Occipital lobe (tissue), 3 donors: ENCODE measurements at places on chromosomes 4 and X.
A peak's percentile ranks its signal among the peaks of the same experiment; 100 is the strongest.

GRCh38 chrX:2500091-2500802 is 529 bp downstream of the DHRSX start:
- DNase-seq = no peak

DNA sequence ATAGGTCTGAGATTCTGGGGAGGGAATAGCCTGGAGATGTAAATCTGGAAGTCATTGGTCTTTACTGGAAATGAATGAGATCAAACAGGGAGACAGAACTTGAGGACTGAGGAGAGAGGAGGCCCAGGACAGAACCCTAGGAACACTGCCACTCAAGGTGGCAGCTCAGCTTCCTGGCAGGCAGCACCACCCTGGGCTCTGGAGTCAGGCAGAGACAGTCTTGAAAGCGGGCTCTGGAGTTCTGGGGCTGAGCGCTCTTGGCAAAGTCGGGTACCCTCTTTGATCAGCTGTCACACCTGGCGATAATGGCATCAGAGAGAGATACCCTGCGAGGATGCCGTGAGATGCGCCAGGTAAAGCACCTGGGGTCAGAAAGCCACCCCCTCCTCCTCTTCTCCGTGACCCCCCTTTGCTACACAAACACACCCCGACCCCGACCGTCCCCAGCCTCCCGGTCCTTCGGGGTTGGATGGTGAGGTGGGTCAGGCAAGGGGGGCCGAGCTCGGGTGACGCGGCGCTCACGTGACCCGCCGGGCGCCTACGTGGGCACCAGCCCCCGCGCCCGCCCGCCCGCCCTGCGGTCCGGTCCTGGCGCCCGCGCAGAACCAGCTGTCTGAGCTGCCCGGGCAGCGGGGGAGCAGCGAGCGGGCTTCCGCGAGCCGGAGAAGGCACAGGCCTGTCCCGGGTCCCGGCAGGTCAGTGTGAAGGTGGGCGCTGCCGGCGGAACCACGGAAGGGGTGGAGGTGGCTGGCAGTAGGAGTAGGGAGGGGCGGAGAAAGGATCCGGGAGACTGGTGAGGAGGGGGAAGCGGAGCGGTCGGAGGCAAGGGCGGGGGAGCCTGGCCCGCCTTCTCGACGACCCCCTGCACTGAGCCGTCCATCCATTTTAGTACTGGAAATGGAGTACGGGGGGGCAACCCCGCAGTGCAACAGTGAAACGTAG is at the start of gene TCEAL3:
Gene TCEAL3 (plus strand): TSS at position 600 of the 942 bp plus-strand sequence. CDS start 1,102 bp downstream, outside the sequence.
- DNase-seq = peak; percentile 19

- no peak for DNase-seq
Observed at GRCh38 chr4:120725639-120726580, 196.6 kb downstream of the PRDM5 start.

GRCh38 chrX:112839856-112840255 is 775 bp downstream of the AMOT start:
- no peak for DNase-seq

DNA sequence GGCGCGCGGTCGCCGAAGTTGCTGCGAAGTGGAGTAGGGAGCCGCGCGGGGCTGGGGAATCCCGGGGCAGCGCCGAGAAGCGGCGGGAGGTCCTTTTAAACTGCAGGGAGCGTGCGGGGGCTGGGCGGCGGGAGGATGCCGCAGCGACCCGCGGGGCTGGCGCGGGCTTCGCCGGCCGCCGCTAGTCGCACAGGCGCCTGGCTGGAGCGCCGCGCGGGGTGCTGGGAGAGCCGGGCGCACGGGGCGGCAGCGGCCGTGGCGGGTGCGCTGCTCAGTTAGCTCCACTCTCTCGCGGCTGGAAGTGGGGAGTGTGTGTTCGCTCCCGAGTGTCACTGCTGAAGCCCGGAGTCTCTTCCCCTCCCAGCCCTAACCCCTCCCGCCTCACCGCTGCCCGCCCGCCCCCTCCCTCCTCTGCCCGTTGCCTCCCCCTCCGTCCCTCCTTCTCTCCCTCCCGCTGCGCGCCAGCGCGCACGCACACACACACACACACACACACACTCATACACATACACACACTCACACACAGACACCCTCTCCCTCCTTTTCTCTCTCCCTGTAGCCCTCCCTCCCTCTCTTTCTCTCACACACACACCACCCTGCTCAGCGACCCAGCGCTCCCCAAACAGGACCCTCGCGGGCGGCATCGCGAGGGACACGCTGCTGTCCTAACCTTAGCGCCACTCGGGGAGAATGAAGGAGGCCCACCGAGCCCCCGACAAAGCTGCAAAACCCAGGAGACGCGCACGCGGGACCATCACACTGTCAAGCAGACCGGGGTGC is at the start of gene NDNF:
Gene NDNF (minus strand): TSS at position 312 of the 780 bp plus-strand sequence. CDS start 26,698 bp downstream, outside the sequence.
- no peak for DNase-seq

DNA sequence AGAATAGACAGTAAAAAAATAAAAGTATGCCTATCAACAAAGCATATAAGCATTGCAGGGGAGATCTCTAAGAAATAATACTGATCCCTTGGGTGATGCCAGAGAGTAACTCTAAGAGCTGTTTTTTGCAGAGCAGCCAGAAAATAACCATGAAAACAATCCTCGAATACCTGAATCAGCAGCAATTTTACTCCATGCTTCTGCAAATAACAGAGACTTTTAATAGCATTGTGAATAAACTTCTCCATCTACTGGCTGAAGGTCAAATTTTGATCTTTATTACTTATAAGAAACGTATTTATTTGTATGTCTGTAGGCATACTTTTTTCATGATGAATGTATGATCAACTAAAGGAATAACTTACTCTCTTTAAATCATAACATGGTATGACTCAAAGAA is 334.5 kb downstream of the GALNTL6 start:
- no peak for DNase-seq

DNA sequence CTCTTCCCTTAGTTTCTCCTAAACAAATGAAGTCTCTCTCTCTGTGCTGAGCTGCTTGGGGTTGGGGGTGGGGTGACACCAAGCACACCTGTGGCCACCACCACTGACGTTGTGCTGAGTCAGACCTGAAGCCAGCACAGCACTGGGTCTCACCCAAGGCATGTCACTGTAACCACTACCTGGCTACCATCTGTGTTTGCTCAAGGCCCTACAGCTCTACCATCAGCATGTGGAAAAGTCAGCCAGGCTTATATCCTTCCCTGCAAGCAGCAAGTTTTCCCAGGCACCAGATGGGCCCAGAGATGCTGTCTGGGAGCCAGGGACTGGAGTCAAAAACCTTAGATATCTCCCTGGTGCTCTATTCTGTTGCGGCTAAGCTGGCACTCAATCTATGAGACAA is 6.9 kb downstream of the CXCL10 start:
- DNase-seq = no peak

GRCh38 chrX:51922561-51922960 is 29.1 kb downstream of the MAGED1 start:
- DNase-seq = no peak

DNA sequence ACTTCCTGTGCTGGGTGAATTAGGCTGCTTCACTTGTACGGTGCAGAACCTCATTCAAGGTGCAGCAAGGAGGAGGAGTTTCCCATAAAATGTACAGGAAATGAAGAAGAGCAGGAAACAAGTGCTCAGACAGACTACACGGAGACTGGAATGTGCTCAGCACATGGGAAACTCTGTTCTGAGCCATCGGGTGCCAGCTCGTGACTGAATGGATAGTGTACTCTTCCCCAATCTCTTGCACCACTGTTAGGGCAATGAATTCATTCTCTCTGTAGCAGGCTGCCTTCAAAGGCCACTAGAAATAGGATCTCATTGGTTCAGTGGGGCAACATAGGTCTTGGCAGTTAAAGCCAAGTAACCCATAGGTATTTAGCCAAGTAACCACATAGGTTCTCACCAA is 200.0 kb upstream of the LDB2 start:
- no peak for DNase-seq

GRCh38 chr4:169131556-169132208 is 121.6 kb upstream of the CBR4 start:
- DNase-seq = no peak

DNA sequence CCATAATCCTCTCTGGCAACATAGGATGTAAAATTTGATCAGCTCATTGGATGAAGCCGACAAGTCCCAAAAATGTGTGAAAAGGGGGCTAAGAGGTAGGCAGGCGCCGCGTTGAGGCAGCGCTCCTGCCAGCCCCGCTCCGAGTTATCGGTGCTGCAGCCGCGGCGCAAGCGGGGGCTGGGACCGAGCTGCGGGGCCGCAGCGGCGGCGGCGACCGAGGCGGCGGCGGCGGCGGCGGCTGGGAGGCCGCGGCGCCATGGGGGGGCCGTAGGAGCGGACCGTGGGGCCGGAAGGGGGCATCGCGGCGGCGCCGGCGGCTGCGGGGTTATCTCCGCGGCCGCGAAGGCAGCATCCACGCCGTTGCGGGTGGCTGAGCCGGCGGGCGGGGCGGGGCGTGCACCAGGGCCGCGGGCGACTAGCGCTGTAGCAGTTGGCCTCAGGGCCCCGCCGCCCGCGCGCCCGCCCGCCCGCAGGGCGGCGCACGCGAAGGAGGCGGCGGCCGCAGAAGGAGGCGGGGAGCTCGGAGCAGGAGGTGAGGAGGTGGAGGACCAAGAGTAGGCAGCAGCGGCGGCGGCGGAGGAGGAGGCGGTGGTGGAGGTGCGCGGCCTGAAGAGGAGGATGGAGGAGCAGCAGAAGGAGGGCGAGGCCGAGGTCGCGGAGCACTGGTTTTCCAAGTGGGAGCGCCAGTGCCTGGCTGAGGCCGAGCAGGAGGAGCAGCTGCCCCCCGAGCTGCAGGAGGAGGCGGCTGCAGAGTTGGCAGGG is 126.0 kb upstream of the CXorf66 start:
- peak; percentile 27 for DNase-seq

DNA sequence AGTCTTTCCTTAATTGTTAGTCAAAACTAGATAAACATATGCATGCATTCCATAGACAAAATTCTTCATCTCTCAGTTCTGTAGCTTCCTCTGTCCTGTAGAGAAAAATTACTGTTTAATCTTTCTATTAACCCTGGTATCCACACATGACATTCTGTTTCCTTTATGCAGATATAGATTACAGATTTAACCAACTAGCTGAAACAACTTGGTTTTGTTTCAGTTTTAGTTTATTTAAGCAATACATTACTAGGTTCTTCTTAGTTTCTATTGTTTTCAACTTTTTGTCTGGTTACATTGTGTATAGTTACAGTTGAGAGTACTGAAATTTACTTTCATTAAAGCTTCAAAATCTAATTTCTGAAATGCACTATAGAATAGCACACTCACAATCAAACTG is 933.9 kb upstream of the EPHA5 start:
- no peak for DNase-seq

DNA sequence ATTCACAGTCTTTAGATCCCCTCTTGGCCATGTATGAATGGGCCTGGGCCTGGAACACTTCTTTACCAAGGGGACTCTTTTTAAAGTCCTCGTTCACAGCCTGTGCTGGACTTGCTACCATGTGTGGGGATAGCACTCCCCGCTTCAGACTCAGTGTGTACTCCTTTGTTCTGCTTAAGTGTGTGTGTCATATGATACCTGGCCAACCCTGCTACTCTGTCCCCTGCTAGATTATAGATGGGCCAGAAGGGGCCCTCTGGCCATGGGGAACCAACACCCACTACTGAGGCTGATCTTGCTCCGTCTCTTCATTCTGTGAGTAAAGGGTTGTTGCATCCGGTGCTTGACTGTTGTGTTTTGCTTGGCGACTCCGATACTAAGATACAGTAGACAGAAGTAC is 8.0 kb downstream of the CCDC110 start:
- no peak for DNase-seq

- DNase-seq = no peak
Observed at GRCh38 chr4:179352221-179352620, 1910.0 kb upstream of the AGA start.

- no peak for DNase-seq
Observed at GRCh38 chr4:137454767-137455166, 77.5 kb downstream of the PCDH18 start.

- DNase-seq = no peak
Observed at GRCh38 chrX:41043674-41044345, 41.4 kb upstream of the USP9X start.

DNA sequence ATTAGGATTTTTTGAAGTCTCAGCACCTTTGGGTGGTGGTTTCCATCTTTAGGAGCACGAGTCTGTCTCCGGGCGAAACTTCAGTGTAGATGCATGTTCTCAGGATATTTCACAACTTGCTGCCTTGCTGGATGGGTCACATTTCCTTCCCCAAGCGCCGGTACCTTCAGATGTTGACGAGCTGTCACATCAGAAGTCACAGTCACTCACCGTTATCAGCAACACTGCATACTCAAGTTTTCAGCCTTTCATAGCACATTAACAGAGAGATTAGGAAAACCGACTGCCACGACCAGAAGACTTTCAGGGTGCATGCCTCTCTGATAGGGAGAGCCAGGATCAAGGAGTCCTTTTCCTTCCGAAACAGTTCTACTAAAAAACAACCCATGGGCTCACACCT is 77.8 kb downstream of the SHROOM2 start:
- no peak for DNase-seq

GRCh38 chrX:40266490-40267333 is 169.0 kb upstream of the BCOR start:
- peak; percentile 50 for DNase-seq

DNA sequence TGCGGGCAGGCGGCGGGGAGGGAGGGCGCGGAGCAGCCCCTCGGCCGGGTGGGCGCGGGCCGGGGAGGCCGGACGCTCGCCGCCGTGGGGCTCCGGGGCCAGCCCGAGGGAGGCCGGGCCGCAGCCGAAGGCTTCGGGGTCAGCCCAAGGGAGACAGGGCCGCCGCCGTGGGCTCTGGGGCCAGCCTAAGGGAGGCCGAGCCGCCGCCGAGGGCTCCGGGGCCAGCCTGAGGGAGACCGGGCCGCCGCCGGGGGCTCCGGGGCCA is 251 bp downstream of the KIAA0232 start:
- no peak for DNase-seq

GRCh38 chr4:133148690-133149363 is at the start of gene PCDH10:
TSS of gene PCDH10 (plus strand) at chr4:133149294. CDS start at chr4:133150141, 847 bp downstream.
- DNase-seq = peak; percentile 98

DNA sequence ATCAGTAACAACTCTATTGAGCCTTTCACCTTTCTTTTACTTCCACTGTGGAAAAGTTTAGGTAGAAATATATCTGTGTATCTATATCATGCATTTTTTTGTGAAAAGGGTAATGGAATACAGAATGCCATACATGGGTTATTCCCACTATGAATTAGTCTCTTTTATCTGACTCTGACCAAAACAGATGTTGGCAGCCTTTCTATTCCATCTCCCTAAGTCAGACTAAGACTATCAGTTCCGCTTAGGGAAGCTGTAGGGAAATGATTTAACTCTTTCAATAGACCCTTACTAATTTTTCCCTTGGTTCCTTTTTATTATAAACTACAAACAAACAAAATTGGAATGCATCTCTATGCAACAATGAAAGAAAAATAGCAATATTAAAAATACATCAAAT is 92.3 kb upstream of the LEF1 start:
- DNase-seq = no peak

DNA sequence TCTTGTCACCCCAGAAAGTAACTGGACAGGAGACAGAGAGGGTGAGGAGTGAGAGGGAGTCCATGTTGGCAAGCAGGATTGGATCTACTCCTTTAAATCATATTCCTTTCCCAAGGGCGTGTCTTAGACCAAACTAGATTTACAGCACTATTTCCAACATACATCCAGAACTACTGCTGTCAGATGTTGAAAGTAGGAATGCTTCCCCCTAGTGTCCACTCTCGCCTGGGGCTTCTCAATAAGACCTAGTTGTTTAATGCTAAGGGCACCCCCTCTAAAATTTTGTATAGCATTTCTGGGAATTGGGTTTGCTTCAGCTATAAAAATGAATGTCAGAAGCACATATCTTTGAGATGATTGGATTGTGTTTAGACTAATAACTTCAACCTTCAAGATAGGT is 13.3 kb downstream of the OFD1 start:
- no peak for DNase-seq

- no peak for DNase-seq
Observed at GRCh38 chr4:157072002-157072401, 3.9 kb upstream of the GLRB start.

- no peak for DNase-seq
Observed at GRCh38 chr4:163493643-163494359, 689 bp upstream of the TMA16 start.
